Vagina (tissue), 2 donors: ENCODE measurements at places on chromosomes 7 and 10.

GRCh38 chr7:148344406-148344805, 246.2 kb upstream of the C7orf33 start:
- DNase-seq: no peak

DNA sequence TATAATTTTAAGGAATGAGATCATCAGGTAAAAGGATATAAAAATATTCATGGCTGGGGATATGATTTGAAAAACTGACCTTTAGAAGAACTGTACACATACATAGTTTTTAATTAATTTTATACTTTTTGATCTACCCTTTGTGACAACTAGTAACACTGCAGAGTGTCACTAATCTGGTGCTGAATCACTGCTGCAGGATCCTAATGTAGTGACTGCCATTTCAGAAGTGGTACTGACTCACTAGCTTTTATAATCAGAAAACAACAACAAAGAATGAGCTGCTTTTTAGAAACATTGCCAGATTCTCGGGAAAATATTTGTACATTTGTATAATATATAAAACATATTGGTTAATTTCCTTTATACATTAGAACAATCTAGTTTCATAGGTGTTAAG, 110.4 kb downstream of the HIPK2 start:
- no peak for DNase-seq

- no peak for DNase-seq
These were observed 104.4 kb upstream of the ZNF92 start for GRCh38 chr7:65269150-65269856.

DNA sequence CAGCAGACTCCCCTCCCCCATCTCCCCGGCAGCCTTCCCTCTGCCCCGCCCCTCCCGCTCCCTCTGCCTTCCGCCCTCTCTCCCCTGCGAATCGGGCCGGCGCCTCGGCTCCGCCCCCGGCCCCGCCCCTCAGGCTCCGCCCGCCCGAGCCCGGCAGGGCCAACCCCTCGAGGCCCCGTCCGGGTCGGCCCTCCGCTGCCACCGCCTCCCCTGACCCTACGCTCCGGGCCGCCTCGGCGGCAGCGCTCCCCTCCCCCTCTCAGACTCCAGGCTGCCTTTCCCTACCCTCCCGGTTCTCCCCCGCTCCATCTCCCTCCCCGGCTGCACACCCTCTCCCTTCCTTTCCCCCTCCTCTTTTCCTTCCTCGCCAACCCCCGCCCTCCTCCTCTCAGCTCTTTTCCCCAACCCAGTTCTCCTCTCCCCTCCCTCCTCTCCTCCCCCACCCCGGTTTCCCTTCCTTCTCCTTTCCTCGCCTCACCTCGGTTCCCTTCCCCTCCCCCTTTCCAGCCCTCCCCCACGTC, 1.6 kb downstream of the ZNF467 start:
- DNase-seq: no peak

GRCh38 chr7:39043531-39043930, 65.8 kb downstream of the POU6F2 start:
- no peak for DNase-seq

DNA sequence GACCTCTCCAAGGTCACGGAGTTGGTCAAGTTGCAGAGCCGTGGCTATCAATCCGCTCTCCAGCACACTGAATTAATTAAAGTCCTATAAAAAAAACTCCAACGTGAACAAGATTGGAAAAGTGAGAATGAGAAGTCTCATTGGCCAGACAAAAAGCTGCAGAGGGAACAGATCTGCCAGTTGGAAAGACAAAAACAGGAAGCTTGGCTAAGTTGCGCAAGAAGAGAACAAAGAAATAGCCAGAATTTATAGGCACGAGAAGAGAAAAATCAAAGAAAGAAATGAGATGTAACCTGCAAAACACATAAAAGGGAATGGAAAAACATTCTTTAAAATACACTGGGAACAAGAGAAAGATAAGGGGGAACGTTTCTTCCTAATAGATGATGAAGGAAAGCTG, 45.7 kb upstream of the CRTAC1 start:
- no peak for DNase-seq

GRCh38 chr7:142365410-142365842, 107.6 kb upstream of the PRSS58 start:
- no peak for DNase-seq

- DNase-seq: no peak
These were observed 516.7 kb downstream of the ADRA2A start for GRCh38 chr10:111593578-111593977.

- DNase-seq: no peak
These were observed 38.2 kb downstream of the MDH2 start for GRCh38 chr7:76086070-76086469.

GRCh38 chr7:119571666-119572065, 701.3 kb upstream of the KCND2 start:
- DNase-seq: no peak

DNA sequence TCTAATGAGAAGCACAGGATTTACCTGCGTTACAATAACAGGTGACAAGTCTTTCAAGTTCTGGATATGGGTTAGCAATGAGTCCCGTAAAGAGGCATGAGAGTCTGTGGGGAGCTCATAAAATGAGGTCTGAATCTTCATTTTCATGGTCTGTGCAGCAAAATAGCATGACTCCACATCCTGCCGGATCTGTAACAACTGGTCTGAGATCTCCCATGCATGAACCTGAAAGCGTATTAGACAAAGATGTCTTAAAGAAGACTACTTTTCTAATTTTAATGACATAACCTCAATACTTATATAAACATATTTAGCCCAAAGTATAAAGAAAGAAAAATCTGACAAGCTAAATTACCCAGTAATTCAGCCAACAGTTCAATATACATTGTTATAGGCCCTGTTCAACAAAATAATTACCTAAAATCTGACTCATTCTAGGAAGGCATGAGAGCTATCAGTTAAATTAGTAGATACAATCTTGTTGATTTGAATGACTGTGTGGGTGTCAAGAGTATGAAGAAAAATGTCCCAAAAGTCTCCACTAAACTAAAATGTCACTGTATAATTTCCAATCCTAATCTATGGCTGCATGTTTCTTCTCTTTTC, 36.9 kb downstream of the TNPO3 start:
- no peak for DNase-seq

- no peak for DNase-seq
These were observed 928 bp downstream of the COMTD1 start for GRCh38 chr10:75234683-75235374.

DNA sequence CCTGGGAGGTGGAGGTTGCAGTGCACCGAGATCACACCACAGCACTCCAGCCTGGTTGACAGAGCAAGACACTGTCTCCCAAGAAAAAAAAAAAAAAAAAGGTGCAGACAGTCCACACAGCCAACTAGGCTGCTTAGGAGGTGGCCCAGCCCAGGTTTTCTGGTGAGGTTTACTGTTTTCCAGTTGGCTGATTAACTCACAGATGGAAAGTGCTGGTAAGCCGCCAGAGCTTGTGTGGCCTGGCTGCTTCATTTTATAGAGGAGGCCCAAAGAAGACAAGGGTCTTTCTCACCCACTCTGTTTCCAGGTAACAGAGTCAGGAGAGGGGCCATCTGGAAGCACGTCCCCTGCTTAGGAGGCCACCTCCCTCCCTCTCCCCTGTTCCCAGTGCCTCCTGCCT, 6.2 kb downstream of the RHBDD2 start:
- no peak for DNase-seq

DNA sequence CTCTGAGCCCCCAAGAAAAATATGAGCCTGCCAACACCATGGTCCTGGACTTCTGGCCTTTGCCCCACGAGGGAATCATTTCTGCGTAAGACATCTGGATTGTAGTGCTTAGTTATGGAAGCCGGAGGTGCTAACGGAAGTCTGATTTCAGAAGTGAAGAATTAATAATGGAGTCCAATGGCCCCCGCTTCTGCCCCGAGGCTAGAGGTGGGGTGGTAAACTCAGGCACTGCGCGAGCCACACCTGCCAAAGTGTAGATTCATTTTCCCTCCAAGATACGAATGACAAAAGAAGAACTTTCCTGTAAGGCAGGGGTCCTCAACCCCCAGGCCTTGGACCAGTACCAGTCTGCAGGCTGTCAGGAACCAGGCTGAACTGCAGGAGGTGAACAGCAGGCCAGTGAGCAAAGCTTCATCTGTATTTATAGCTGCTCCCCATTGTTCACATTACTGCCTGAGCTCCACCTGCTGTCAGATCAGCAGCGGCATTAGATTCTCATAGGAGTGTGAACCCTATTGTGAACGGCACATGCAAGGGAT, 22.3 kb downstream of the CNPY1 start:
- DNase-seq: no peak
